ENCODE measurements at places on chromosomes 3 and 15.

DNA sequence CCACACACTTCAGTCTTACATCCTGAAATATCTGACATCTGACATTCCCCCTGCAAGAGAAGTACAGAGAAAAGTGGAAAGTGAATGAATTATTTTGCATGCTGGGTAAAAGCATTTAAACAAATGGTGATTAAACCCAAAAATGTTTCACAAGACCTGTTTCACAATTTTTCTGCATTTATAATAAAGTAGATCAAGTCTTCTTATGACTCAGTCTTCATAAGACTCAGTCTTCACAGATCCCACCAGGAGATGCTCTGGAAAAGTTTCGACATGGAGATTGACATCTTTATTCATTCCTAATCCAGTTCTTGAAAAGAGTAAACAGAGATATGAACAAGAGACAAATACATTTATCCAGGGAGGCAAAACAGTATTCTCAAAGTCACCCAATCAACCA is 13.2 kb upstream of the EDC3 start:
- DNase-seq, result no peak

GRCh38 chr3:132016061-132017041 is 18.5 kb downstream of the CPNE4 start:
- DNase-seq, result no peak

DNA sequence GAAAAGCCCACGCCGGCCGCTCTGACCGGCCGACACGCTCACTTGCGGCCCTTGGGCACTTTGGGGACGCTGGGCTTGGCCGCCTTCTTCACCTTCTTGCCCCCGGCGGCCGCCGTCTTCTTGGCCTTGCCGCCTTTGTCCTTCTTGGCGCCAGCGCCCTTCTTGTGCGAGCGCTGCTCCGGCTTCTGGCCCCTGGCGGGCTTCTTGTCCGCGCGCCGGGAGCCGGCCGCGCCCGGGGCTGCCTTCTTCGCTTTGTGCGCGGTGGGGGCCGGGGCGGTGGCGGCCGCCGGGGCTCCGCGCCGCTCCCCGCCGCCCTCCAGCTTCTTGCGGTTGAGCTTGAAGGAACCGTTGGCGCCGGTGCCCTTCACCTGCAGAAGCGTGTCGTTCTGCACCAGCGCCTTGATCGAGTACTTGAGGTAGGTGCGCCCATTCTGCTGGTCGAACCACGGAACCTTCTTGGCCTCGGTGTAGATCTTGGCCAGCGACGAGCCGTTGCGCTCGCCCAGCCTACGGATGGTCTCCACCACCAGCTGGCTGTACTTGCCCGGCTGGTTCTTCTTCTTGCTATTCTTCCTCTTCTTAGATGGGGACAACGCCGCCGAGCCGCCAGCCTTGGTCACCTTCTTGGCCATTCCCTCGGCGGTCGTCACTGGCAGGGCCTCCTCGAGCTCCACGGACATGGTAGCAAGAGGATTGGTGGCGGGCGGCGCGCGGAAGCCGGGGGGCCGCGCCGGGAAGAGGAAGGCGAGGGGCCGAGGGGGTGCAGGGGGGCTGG is 36.7 kb downstream of the HMCES start:
- peak; percentile 13 for DNase-seq

DNA sequence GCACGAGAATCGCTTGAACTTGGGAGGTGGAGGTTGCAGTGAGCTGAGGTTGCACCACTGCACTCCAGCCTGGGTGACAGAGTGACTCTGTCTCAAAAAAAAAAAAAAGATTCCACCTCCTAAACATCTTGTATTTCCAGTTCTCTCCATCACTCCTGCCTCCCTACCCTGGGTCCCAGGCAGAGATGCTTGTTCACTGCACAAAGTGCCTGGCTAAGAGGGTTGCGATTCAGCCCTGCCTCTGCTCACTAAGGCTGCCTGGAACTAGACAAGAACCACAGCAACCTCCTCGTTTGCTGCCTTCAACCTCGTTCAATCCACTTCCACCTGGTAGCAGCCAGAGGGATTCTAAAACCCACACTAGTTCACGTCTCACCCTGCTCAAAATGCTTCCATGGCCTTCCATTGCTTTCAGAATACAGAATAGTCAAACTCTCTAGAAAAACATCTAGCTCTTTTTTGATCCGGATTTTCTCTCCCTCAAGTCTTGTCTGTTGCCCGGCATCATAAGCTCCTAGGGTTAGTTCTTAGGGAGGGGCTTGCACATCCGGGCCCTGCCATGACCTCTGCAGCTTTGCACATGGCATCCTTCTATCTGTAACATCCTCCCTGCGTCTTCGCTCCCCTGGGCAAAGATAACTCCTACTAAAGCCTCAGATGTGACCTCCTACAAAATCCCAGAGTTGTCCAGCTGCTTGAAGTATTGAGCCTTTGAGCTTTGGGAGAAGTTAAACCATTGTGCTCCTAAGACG is 1.0 kb upstream of the MCM2 start:
- DNase-seq, result no peak

DNA sequence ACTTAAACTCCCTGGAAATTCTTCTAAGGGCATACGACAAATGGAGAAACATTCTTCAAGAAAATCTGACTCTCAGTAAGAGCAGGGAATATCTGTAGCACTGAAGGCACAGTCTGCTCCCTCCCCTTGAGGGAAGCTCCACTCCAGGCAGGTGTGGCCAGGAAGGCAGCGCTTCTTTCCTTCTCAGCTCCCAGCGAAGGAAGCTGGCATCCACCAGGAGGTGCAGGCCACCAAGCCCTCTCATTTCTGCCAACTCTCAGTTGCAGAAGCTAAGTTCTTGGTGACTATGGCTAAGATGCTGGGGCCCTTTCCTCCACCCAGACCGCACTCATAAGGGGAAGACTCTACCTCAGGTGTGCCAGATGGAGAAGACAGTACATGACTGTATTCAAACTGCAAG is 37.7 kb upstream of the SLC41A3 start:
- DNase-seq, result no peak
